Head of caudate nucleus (tissue), 42 donors: ENCODE measurements at places on chromosomes 11 and 22.

DNA sequence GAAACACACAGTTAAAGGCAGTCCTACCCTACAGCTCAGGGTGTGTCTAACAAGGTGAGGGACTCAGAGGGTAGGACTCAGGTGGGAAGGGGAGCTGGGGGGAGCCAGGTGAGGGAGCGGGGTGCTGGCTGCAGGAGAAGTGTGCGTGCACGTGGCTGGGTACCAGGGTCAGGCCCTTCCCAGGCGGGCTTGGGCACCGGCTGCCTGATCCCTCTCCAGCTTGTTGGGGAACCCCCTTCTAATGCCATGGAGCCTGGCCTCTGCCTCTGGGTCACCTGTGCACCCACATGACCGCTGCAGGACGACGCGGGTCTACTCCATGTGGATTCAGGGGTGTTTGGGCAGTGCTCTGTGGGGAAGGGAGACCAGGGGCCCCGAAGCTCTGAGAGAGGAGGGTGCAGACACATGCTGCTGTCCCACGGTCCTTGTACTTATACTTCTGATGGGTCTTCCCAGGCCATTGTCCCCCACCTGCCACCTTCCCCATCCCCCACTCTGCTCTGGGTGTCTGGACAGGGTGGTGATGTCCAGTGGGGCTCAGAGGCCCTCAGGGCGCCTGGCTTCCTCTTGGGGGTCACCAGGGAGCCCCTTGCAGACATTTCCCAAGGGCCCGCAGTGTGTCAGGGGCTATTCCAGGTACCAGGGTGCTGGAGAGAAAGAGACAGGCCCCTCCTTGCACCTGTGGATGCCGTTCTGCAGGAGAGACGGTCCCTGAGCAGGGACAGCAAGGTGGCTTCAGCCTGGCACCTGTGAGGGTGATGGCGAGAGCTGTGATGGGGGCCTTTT is 10.4 kb upstream of the MRGPRD start:
- no peak for DNase-seq

DNA sequence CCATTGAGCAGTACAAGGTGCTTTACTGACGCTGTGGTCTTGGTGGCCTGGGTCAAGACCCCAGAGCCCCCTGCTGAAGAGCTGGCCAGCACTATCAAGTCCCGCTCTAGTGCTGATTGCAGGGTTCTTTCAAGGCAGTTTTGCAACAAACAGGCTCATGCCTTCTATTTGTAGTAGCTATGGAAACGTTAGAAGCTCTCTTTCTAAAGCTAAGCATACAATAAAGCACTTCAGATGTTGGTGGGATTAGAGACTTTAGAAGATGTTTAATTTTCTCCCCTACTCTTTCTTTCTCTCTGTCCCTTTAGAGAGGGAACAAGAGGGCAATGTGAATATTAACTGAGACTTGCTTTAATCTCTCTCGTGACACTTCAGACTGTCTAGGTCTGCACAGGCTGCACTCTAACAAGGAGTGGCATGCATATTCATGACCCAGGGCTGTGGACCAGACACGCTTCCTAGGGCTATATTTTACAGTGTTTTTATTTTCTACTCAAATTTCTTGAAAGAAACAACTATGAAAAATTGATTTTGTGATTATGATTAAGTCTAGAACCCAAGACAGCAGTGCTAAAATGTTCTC is 138.6 kb downstream of the WNT7B start:
- DNase-seq, result no peak

DNA sequence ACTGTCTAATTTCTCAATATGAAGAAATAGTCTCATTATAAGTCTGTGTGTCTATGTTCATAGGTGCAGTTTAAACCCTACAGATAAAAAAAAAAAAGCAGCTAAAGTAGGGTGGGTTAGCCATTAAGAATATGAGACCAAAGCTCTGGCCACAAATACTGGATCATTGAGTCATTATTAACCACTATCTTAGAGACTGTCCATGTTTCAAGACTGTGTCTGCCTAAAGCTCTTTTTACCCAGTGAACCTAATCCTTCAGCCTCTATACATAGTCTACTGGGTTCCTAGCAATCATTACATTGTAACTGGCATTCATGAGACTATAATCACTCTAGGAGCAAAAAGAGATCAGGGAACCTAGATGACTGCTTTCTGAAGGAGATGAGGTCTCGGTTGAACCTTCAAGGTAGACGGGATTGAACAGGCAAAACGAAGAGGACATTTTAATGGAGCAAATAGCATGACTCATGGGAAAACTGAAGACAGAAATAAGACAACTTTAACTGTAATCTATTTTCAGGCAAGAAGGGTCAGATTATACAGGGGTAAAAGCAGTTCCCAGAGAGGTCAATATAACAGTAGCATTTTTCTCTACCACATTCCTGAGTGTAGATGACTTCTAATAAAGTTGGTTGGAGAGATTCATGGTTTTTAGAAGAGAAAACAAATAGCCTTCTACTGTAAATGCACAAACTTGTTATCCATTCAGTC is 64.0 kb upstream of the FIBIN start:
- DNase-seq, result no peak

DNA sequence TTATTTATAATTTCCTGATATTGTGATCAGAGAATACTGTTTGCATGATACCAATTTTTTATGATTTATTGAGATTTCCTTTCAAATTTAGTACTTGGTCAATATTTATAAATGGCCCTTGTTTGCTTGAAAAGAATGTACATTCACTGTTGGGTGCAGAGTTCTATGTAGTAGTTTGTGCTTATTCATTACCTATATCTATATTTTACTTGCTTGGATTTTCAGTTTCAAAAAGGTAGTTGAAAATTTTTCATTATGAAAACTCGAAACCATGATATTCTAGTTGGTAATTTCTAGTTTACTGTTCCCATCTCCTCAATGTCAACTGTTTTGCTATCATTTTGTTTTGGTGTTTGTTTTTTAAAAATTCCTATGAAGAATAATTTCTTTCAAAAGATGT is 155.7 kb downstream of the AASDHPPT start:
- no peak for DNase-seq

DNA sequence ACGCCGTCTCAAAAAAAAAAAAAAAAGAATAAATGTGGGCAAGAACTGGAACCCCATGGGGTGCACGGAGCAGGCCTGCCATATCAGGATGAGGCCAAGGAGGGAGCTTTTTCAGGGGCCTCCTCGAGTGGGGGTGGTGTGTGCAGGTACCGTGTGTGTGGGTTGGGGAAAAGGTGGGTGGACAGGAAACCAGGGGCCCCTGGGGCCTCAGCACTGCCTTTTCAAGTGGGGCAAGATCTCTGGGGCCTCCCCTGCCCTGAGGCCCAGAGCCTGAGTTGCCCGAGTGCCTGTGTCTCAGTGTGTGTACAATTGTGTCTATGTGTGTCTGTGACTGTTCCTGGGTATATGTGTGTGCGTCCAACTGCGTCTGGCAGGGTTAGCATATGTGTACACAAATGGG is 23.8 kb downstream of the TEF start:
- DNase-seq, result no peak

DNA sequence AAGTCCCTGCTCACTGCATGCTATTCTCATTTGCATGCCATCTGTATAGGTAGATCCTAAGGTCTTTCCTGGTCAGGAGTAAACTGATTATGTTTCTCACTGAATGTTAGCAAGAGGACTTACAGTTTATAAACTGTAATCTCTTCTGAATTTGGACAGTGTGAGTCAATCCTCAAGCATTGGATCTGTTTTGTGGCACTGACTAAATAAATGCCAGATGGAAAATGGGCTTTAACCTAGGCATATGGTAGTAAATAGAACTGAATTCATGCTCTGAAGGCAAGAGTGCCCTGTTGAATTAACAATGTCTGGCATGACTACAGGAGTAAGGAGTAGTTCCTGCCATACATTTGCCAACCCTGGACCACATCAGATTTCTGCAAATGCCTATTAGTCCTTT is 11.4 kb downstream of the FAM181B start:
- no peak for DNase-seq

DNA sequence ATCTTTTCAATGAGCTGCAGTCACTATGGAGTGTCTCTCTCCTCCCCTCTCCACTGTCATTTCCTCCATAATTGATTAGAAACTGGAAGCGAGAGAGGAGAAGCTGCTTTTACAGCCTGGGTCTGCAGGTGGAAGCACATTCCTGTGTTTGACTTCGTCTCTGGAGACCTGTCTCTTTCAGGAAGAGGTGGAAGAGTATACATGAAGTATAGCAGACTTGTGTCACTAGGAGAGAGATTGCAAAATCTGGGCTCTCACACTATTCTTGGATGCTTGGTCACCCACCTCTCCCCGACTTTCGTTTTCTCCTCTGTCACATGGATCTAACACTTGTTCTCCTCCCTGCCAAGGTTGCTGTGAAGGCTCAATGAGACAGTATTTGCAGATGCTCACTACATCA is 323.3 kb downstream of the NTM start:
- no peak for DNase-seq

DNA sequence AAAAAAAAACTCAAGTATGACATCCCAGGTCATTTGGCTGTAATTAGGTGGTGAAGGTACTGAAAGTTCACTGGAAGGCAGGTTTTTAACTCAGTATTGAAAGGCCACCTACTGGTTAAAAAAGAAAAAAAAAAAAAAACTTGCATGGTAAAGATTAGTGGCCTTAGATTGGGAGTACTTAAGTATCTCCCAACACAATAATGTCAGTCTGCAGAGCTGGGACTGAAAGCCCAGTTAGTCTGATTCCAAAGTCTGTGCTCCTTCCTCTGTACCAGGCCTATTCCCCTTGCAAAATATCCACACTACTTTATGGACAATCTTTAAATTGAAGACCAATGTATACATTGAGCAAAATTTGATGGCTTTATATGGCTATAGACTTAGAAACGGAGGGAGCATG is 85.5 kb downstream of the NOX4 start:
- no peak for DNase-seq

GRCh38 chr22:19376247-19376646 is 55.3 kb downstream of the HIRA start:
- no peak for DNase-seq

GRCh38 chr11:71489311-71490043 is 36.5 kb downstream of the NADSYN1 start:
- no peak for DNase-seq

- no peak for DNase-seq
Measured at GRCh38 chr11:102986815-102987214, 31.3 kb upstream of the MMP13 start.

GRCh38 chr11:62909107-62909894 is 11.9 kb downstream of the CHRM1 start:
- DNase-seq, result no peak

DNA sequence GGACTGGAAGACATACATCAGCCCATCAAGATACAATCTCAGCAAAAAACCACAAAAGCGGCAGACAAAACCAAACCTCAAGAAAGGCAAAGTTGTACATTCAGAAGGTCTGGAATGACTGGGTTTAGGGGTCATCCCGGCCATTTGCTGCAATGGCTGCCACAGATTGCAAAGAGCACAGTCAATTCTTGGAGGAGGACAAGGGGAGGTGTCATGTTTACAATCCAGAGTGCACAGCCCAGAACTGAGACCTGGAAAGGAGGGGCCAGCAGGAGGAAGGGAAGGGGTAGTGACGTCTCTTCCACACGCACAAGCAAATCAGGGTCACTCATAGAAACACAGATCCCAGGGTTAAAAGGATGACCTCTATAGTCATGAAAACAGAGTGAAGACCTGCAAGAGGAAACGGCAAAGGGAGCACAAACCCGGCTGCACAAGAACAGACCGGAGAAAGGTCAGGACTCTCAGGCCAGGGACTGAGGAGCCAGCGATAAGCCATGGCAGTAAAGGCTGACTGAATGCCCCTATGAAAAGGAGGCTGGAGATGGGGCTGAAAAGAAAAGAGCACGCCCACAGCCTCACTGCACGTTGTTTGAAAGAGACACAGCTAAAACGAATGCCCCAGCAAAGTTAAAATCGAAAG is 18.2 kb upstream of the MUC5AC start:
- no peak for DNase-seq

DNA sequence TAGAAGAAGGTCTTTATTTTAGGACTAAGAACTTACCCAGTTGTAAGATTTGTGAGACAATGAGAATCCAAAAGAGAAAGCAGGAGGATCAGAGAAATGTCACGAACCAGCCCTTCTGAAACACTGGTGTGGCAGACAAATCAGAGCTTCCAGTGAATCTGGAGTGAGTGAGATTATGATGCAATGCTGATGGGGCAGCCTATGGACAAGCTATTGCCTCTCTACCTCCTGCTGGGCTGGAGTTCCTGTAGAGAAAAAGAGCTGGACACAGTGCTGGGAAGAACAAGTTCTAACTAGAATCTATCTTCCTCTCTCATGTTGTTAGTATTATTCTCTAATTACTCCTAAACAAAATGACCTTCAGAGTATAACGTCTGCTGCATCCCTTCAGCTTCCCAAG is 12.0 kb upstream of the ANO3 start:
- no peak for DNase-seq

DNA sequence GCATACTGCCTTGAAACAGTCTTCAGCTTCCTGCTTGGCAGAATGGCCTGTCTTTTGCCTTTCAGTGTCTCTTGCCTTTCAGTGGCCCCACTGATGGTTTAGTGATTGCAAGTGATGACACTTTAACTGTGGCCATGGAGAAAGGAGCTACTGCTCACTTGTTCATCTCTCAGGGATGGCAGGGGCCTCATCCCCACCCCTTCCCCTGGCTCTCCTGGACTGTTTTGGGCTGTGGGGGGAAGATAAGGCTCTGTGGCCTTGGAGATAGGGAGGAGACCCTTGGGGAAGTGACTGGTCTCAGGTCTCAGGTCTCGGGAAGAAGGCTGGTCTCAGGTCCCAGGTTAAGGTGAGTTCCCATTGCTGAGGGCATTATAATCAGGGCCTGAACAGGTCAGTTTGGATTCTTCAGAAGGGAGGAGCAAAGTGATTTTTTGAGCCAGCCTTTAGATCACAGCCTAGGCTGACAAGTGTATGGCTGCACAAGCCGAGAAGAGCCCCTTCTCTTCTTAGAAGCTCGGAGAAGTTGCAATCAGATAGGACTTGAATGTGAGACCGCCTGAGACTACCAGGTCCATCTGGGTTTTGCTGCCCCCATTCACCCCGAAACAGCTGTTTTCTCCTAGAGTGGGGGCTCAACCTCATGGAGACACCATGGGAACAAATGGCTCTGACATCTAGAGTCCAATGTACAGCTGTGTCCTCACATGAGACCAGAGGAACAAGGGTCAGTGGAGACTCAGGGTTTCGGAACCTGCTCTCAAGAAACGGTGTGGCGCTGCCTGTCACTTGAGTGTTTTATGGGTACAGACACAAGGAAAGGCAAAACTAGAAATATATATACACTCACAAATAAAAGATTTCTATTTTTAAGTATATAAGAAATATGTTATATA is 15.9 kb upstream of the P2RY2 start:
- no peak for DNase-seq

GRCh38 chr11:124872741-124873140 is 7.5 kb downstream of the ROBO3 start:
- DNase-seq, result no peak

GRCh38 chr22:29065468-29066190 is 4.0 kb upstream of the C22orf31 start:
- no peak for DNase-seq
